Activated naive CD4-positive, alpha-beta T cell treated with anti-CD3 and anti-CD28 coated beads, Interleukin-2, amount 10 ng/mL, durations not matched to agents 5 hours and 36 hours (primary cell): ENCODE measurements at places on chromosomes 3 and 15. TPM values are rescaled to one million over a fixed set of nuclear protein-coding genes. Genes with fewer than 3 reads are reported as not detected.

Gene HESX1
- total RNA-seq, result not detected

Gene CP
- not detected for total RNA-seq

Gene HIGD2B
- total RNA-seq, result 0.22 TPM

Gene CSPG5
- 0.63 TPM for total RNA-seq

Gene ONECUT1
- total RNA-seq, result not detected

Gene CYP1A2
- total RNA-seq, result not detected

Gene LRRC34
- 4.3 TPM for total RNA-seq

Gene TNFSF10
- 79.2 TPM for total RNA-seq

Gene THPO
- total RNA-seq, result not detected

Gene ZKSCAN7
- total RNA-seq, result 0.77 TPM

Gene TMEM44
- 3.1 TPM for total RNA-seq

Gene SPATA12
- not detected for total RNA-seq

Gene PRRT3
- total RNA-seq, result 6.1 TPM

Gene SLC51A
- total RNA-seq, result not detected

Gene TGM5
- not detected for total RNA-seq

Gene MME
- not detected for total RNA-seq

Gene RMDN3
- total RNA-seq, result 28.4 TPM

Gene CLDN1
- total RNA-seq, result not detected

Gene NOX5
- total RNA-seq, result not detected

Gene WDR73
- total RNA-seq, result 20.9 TPM

Gene KCNH8
- not detected for total RNA-seq

Gene GOLGA6B
- total RNA-seq, result not detected

Gene PLA2G4E
- total RNA-seq, result not detected

Gene RETNLB
- total RNA-seq, result not detected

Gene CPN2
- not detected for total RNA-seq

Gene EIF1B
- total RNA-seq, result 33.7 TPM

Gene FEZF2
- total RNA-seq, result not detected

Gene RTP1
- not detected for total RNA-seq

Gene HHATL
- not detected for total RNA-seq
